ENCODE measurements at places on chromosomes 2 and 18.

DNA sequence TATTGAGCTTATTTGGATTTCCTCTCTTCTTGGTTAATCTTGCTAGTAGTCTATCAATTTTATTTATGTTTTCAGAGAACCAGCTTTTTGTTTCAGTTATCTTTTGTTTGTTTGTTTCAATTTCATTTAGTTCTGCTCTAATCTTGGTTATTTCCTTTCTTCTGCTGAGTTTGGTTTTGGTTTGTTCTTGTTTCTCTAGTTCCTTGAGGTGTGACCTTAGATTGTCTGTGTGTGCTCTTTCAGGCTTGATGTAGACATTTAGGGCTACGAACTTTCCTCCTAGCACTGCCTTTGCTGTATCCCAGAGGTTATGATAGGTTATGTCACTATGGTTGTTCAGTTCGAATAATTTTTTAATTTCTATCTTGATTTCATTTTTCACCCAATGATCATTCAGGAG lies 141.6 kb downstream of the ZNF236 start:
- DNase-seq = no peak

GRCh38 chr18:74190086-74190485 lies 41.8 kb downstream of the TIMM21 start:
- DNase-seq = no peak

DNA sequence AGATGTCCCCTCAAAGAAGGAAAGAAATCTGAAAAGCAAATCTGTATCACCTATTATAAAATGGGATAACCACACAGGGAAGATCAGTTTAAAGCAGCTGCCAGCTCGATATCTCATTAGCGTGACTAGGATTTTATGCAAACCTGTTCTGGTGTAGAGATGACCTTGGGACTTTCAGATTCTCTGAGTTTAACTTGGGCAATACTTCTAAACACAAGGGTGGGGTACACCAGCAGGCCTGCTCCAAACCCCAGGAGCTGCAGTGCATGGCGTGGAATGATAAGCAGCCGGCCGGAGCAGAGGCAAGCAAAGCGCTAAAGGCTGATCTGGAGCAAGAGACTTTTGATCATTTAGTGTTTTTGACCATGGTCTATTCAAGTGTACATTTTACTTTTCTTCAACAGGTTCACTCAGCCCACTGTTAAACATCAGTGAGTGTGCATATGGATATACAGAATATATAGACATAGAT lies 4.7 kb downstream of the SERTAD2 start:
- DNase-seq = no peak

DNA sequence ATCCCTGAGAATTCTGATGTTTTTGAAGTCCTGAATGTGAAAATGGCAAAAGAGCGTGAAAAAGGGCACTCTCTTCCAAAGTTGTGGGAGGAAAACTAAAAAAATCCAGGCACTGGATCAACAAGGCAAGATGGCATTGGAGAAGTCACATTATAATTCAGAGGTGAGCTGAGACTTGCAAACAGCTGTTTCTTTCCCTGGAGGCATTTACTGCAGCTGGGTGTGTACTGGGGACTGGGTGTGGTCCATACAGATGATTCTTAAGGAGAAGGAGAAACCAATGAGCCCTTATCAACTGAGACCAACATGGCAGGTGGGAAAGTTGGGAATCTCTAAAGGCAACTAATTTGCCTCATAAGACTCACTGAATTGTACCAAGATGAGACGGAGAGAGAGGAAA lies 313.9 kb downstream of the TRIB2 start:
- no peak for DNase-seq

DNA sequence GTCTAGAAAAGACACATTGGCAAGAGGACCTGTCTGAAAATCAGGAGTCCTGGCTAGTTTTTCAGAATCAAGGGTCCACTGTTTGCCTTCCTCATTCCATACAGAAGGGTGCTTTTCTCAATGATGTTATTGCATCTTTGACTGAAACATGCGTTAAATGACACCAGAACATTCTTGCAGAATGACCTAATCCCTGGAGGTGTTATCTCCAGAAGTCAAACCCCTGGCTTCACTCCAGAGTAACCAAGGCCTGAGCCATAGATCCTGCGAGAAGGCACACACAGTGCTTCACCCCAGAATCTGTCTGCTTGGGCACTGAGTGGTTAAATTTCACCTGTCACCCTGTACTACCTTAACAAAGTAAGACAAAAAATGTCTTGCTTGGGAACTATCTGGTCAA lies 1055.2 kb upstream of the FANCL start:
- no peak for DNase-seq

DNA sequence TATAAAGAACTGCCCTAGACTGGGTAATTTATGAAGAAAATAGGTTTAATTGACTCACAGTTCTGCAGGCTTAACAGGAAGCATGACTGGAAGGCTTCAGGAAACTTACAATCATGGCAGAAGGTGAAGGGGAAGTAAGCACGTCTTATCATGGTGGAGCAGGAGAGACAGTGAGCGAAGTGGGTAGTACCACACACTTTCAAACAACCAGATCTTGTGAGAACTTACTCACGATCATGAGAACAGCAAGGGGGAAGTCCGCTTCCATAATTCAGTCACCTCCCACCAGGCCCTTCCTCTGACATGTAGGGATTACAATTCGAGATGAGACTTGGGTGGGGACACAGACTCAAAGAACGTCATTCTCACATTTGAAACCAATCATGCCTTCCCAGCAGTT lies 260.1 kb upstream of the FAM98A start:
- peak; percentile 71 for DNase-seq

GRCh38 chr2:233912691-233913423 lies 4.3 kb upstream of the TRPM8 start:
- DNase-seq = no peak

DNA sequence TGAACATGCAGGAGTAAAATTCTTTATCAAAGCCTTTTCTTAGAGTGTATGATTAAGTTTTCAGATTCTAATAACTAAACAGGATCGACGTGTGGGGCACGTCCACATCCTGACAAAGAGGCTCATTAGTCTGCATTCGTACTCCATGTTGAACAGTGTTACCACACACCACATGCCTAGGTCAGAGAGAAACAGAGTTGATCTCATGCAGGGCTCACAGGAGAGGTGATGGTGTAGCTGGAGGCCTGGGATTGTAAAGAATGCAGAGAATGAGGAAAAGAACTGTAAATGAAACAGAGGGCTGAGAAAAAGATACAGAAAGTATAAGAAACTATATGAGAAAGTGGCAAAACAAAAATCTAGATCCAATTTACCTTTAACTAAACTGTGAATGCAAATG lies 632.5 kb downstream of the BCL11A start:
- DNase-seq = no peak

GRCh38 chr18:30982285-30982992 lies 60.1 kb downstream of the DSC3 start:
- DNase-seq = no peak

DNA sequence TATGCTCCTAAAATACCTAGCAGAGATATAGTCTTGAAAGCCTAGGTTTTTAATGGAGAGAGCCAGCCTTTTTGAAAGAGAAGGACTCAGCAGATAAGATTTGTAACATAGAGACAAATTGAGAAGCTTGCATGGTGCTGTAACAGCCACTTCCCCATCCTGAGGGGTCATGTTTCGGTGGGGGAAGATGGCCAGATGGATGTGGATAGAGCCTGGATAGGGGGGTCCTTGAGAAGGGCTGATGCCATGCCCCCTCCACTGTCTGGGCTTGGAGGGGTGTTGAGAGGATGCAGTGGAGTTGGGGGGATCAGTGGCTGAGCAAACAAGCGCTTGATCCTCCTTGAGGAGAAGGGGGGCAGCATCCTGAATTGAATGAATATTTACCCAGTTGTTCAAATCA lies 178.0 kb upstream of the HS6ST1 start:
- DNase-seq = no peak

DNA sequence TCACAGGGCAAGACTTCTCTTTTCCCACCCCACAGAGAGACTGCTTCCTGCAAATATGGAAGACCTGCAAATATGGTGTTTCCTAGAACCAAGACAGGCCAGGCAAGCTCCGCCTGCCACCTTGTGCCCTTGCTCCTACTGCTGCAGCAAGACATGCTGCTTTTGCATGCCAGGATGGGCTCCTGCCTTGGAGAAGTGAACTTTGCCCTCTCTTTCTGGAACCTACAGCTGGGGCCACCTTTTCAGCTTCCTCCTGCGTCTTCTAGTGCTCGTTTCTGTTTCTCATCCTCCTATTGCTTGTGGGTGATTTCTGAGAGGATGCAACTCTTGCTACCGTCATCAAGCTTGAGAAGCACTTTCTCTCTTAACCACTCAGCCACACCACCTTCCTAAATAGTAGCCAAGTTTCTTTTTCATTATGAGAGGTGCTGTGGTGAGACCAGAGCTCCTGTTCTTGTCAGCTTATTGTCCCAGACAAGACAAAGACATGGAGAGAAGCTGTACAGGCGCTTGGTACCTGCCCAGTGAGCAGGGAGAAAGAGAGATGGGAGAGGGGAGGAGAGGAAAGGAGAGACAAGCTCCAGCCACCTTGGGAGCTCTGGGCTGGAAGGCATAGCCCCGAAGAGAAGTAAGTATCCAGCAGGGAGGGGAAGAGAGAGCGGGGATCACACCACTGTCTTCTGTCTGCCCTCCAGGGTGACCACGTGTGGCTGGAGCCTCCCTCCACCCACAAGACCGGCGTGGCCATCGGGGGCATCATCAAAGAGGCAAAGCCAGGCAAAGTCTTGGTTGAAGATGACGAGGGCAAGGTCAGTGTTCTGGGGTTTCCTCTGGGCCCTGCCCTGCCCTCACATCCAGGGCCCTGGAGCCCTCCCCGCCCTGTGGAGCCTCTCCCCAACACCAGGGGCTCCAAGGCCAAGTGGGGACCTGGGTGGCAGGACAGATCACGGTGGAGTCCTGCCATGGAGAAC lies 28.3 kb downstream of the MYO7B start:
- no peak for DNase-seq

DNA sequence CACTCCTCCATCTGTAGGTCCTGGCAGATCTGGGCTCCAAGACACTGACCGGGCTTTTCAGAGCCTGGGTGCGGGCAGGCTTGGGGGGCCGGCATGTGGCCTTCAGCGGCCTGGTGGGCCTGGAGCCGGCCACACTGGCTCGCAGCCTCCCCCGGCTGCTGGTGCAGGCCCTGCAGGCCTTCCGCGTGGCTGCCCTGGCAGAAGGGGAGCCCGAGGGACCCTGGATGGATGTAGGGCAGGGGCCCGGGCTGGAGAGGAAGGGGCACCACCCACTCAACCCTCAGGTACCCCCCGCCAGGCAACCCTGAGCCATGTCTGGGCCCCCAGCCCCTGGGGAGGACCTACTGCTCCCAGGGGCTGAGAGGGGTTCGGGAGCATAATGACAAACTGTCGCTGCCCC lies 761 bp upstream of the CHRND start:
- no peak for DNase-seq

- no peak for DNase-seq
Observed at GRCh38 chr2:162111958-162112850, 38.2 kb upstream of the DPP4 start.

DNA sequence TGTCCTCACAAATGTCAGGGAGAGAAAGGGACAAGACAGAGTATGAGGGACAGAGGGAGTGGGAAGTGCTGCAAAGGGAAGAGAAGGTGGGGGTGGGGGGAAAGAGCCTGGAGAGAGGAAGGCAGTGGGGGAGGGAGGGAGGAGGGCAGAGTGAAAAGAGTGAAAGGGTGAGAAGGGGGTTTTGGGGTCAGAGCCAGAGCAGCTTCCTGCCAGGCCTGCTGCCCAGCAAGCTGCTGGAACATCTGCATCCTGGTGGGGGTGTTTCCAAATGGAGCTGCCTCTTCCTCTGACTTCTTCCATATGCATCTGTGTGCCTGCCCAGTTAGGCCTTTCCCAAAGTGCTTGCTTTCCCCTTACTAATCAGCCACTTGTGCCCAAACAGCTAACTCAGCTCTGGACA lies 94.3 kb upstream of the CELF4 start:
- DNase-seq = no peak

DNA sequence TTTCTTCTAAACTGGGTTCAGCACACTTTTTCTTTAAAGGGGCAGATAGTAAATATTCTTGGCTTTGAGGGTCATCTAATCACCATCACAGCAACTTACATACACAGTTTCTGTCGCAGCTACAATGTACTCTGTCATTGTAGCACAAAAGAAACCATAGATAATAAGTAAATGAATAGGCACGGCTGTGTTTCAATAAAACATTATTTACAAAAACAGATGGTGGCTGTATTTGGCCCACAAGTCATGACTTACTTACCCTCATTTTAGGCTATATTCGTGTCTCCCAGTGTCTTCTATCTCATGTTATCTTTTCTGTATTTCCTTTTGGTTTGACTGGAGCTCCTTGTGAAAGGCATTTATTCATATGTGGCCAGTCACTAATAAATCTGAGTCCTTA lies 168.3 kb downstream of the MAP2 start:
- no peak for DNase-seq

GRCh38 chr2:106956879-106957278 lies 70.9 kb upstream of the ST6GAL2 start:
- DNase-seq = no peak

GRCh38 chr2:99403084-99403483 lies 65.9 kb downstream of the EIF5B start:
- DNase-seq = no peak

- DNase-seq = no peak
Observed at GRCh38 chr2:70469435-70469834, 84.2 kb downstream of the TGFA start.

DNA sequence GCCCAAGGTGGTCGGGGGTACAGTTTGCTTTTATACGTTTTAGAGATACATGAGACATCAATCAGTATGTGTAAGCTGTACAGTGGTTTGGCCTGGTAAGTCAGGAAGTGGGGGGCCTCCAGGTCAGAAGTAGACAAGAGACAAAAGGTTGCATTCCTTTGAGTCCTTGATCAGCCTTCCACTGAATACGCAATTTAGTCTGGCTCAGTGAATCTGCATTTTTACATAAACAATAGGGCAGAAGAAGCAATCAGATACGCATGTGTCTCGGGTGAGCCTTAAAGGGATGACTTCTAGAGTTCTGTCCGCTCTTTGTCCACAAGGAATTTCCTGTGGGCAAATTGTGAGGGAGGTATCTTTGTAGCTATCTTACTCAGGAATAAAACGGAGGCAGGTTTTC lies 87.2 kb downstream of the SOWAHC start:
- no peak for DNase-seq

- no peak for DNase-seq
Observed at GRCh38 chr2:241811952-241812729, 3.1 kb downstream of the NEU4 start.

DNA sequence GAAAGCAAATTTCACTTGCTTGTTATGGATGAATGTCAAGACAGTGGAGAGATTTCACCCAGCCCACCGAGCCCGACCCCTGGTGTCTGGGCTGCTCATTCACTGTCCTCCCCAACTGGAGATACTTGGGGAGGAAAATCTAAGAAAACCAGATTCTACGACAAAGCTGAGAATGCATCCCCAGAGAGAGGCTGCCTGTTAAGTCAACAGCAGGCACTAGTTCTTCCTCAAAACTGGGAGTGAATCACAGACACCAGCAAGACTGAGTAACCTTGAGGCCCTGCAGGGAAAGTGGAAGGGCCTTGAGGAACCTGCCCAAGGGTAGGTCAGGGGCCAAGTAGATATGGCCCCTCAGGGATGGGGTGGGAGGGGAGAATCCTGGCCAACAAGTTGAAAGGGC lies 34.2 kb upstream of the MLPH start:
- no peak for DNase-seq

DNA sequence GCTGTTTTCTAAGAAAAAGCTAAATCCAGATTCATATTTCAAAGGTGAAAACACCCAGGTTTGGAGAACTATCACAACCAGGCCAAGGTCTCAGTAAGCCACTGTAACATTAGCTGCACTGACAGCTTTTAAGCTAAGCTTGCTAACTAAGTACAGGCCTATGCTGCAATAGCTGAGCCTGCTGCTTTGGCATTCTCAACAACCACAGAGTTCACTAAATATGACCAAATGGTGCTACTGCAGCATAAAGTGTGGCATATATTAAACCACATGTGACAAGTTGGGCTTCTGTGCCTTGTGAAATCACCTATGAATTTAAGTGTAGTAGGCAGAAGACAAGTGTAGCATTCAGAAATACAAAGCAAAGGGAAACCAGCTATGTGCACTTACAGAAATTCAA lies 206.7 kb downstream of the TCF4 start:
- no peak for DNase-seq
